BJ (cell line): ENCODE measurements at places on chromosomes 7 and 10.

- DNase-seq = no peak
Observed at GRCh38 chr7:144455040-144455404, 51.5 kb upstream of the NOBOX start.

DNA sequence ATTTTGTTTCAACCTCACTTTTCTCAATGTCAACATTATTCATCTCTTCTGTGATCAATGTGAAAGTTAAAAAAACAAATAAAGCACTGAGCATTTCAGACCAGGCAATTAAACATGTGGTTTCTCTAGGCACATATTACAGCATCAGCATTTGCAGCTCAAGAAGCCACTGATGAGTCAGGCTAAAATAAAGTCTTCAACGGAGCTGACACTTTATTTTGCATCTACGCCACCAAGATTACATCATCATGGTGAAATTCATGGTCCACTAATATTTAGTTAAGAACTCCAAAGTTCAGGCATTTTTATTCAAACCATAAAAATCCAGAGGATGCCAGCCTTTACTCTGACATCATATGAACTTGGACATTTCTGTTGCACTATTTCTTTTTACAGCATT is 33.0 kb downstream of the MAGI2 start:
- peak; percentile 94 for DNase-seq

DNA sequence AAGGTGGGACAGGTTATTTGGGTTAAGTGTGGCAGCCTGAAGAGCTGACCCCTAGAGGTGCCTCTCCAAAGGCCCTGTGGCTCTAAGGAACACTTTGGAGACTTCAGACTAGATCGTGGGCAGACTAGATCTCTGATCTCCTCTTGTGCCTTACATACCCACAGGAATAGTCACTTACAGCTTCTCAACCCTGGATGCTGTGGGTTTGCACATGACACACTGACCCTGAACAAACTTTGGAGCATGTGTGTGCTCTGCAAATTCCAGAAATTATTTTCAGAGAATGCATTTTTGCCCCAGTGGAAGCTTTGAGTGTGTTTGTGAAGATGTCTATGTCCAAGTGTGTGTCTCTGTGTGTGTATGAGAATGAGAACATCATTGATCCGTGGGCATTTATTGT is 119.6 kb downstream of the EMX2 start:
- DNase-seq = peak; percentile 7

DNA sequence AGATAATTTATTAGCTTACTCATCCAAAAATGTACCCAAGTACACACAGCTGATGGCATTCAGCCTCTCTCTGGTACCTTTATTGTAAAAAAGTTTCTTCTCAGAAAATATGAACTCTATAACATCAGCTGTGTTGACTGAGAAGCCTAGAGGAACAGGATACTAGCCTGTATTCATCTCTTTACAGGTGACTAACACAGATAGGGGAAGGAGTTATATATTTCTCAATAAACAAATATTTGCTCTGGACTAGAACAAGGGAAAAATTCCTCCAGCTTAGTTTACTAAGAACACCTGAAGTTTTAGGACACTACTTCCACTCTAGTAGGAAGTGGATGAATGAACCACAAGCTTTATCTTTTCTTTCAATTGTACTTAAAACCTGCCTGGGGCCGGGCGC is 67.8 kb downstream of the ZNF248 start:
- no peak for DNase-seq

DNA sequence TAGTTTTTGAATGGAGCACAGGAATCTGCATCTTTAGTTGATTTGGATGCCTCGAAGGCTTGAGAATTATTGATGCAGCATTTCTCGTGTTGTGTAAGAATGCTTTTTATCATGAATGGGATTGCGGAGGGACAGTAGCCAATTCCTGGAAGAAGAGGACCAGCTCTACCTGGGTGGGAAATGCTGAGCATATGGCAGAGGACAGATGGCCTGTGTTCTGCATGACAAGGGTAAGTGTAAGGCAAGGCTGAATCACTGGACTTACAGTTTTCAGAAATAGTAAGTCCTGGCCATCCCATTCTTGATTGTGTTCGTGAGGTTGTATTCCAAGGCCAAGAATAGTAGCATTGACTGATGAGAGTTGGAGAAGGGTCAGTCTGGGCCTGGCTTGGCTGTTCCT is 15.9 kb downstream of the RP9 start:
- DNase-seq = no peak

DNA sequence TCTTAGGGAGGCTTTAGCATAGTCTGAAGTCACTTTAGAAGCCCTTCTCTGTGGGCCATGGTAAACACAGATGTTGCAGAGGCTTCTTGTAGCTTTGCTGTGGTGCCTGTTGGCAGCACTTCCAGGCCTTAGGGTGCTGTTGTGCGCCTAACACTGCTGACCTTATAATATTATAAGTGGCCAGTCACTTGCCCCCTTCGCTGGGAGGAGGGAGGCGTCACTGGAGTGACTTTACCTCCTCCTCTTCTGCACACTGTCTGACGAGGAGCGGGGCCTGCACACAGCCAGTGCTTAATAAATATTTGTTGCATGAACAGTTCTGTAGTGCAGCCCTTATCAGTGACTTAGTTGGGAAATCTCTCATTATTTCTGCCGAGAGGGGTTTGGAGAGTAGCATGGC is 63.3 kb downstream of the WDR37 start:
- no peak for DNase-seq

DNA sequence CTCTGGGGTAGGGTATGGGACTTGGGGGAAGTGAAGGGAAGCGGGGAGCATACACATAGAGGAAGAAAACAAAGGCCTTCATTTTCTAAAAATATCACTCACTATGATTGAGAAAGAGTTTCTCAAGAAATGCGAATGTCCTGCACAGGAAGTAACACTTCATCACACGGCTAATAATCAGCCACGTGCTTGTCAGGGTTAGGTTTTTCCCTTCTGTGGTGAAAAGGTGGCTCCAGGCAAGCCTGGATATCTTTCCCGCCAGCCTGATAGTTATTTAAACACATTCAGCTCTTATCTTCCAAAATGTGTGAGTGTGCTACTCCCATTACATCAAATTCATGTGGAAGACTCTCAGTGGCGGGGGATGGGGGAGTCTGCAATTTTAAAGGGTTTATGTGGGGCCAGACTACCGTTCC is 166.4 kb upstream of the ADO start:
- DNase-seq = no peak

DNA sequence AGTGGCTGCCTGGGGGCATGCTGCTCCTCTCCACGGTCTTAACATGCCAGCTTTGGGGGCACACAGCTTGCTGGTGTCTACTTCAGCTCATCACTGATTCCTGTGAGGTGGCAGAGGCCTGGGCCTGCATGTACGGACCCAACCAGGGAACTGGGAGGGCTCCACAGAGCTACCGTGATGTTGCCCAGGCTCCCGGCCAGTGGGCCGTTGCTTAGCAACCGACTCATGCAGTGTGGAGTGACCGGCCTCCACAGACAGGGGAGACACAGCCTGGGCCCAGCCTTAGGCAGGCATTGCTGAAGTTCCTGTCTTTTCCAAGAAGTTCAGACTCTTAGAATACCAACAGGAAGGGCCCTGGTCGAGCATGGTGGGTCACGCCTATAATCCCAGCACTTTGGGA is 25.8 kb upstream of the SH2B2 start:
- no peak for DNase-seq

- peak; percentile 12 for DNase-seq
Observed at GRCh38 chr10:15427843-15428414, 56.8 kb upstream of the FAM171A1 start.

DNA sequence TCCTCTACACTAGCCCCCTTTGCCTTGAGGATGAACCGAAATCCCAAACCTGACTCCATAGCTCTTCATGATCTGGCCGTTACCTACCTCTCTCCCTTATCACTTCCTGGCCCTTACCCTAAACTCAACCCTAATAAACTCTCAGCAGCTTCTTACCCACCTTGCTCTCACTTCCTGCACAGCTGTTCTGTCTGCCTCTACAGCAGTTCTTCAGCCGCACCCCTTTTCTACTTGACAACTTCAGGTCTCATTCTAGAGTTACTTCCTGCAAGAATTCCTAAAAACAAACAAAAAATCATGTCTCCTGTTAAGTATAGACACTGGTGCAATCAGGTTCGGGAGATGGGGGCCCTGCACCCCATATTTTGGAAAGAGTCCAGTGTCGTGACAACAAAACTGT is 239.9 kb upstream of the CELF2 start:
- no peak for DNase-seq

DNA sequence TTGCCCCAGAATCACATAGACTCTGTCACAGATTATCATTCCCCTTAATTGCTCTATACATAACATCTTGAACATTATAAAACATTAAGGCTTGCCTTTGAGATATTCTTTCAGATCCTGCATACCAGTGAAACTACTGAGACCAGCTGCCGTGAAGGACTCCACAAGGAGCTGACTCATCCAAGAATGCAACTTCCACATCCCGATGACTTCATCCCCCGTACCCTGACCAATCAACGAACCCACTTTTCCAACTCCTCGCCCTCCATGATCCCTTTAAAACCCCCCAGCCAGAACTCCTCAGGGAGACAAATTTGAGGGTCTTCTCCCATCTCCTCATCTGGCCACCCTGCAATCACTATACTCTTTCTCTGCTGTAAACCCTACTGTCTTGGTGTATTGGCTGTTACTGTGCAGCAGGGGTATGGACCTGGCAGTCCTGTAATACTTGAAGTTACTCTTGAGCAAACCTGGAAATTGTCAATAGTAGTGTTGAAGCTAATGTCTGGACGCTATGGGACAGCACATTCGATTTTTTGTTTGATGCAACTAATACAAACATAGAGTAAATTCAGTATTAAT is 49.8 kb downstream of the HTR5A start:
- DNase-seq = no peak

DNA sequence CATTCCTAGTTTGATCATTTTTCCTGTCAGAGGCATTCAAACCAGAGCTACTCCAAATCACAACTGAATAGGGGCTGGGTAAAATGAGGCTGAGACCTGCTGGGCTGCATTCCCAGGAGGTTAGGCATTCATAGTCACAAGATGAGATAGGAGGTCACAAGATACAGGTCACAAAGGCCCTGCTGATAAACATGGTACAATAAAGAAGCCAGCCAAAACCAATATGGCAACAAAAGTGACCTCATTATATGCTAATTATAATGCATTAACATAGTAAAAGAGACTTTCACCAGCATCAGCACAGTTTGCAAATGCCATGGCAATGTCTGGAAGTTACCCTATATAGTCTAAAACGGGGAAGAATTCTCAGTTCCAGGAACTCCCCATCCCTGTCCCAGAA is 37.3 kb downstream of the TWIST1 start:
- DNase-seq = no peak

GRCh38 chr10:3452173-3452626 is 279.6 kb upstream of the PITRM1 start:
- DNase-seq = peak; percentile 79

- DNase-seq = peak; percentile 92
Observed at GRCh38 chr7:47520406-47520805, 61.5 kb downstream of the TNS3 start.

- peak; percentile 67 for DNase-seq
Observed at GRCh38 chr7:74479961-74480829, 26.5 kb downstream of the GTF2IRD1 start.

DNA sequence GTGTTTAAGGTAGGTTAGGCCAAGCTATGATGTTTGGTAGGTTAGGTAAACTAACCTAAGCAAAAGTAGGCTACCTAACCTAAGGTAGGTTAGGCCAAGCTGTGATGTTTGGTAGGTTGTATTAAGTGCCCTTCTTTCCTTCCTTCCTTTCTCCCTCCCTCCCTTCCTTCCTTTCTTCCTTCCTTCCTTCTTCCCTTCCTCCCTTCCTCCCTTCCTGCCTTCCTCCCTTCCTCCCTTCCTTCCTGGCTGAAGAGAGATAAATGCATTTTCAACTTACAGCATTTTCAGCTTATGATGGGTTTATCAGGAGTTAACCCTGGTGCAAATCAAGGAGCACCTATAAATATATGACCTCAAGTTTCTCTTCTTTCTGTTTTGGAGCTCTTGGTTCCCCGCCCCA is 56.2 kb downstream of the SND1 start:
- no peak for DNase-seq

DNA sequence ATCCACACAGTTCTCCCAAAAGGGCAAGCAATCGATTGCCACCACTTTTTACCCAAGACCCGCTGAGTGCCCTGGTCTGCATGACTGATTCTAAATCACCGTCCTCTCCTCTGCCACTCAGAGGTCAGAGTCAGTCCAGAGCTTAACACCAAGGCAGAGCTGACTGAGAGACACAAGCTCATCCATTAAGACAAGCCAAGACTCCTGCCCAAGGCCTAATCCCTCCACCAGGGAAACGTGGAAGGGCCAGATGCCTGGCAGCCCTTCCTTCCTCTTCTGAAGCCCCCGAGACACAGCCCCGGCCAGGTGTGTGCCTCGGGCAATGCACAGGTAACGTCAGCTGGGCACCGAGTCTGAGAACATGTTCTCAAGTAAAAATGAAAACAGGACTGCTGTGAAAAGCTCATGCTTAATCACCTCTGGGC is 51.7 kb downstream of the DIP2C start:
- no peak for DNase-seq

GRCh38 chr10:59621771-59622170 is 87.9 kb downstream of the SLC16A9 start:
- no peak for DNase-seq

GRCh38 chr10:124210263-124210662 is 116.9 kb upstream of the CHST15 start:
- DNase-seq = no peak

DNA sequence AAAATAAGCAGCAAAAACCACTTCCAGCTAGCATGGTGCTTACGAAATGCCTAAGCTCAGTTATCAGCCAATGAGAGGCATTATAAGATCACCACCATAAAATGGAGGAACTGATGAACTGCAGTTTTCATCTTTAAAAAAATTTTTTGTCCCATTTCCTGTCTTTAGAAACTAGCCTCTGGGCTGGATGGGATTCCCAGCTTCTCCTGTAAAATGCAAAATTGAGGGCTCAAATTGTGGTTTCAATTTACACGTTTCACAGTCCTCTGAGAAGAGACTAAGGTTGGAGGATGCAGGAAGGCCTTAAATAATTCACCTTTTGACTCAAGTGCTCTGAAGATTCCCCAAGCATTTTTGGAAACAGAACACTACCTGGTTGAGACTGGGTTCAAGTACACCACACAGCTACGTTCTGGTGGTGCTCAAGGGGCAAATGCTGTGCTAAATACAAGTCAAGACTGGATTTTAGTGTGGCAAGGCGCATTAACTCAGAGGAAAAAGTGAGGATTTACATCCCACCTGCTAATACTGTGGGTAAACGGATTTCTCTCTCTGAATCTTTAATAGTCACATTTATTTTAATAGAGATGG is 951 bp downstream of the ZNF25 start:
- DNase-seq = no peak

- DNase-seq = no peak
Observed at GRCh38 chr7:43143918-43144589, 31.6 kb downstream of the HECW1 start.
